ENCODE measurements at places on chromosomes 2 and 18.

DNA sequence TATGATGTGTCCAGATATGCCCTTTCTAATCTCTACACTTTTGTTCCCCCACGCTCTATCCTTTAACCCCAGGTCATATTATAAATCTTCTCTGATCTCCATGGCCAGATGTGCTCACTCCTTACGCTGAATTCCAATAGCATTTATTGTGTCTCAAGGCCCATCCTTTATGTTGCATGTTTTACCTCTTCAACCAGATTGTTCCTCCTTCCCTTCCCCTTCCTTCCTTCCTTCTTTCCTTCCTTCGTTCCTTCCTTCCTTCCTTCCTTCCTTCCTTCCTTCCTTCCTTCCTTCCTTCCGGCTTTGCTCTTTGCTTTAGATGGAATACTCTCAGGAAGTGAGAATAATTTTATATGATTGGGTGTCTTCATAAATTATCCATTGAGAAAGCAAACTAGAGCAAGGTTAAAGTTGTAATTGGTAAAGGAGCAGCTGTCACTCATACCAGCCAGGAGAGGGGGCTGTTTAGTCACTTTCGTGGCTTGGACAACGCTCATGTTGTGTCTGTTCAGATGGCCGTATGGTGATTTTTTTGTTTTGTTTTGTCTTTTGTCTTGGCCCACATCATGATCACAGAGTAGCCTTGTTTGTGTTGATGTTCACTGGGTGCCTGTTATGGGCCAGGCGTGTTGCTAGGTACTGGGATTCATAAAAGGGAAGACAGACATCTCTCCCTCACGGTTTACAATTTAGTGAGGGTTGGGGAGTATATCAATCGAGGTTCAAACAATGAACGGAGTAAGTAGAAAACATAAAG, 68.0 kb downstream of the DAW1 start:
- no peak for DNase-seq

GRCh38 chr2:231332388-231332787, 63.1 kb upstream of the B3GNT7 start:
- DNase-seq = no peak

DNA sequence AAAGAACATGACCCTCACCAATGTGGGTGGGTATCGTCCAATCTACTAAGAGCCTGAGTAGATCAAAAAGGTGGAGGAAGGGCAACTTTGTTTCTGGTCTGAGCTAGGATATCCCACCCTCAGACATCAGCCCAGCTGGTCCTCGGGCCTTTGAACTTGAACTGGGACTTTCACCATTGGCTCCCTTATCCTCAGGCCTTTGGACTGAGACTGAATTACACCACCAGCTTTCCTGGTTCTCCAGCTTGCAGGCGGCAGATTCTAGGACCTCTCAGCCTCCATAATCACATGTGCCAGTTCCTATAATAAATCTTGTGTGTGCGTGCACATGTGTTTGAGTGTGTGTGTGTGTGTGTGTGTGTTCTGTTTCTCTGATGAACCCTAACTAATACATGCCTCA, 10.6 kb downstream of the MGAT4A start:
- DNase-seq = no peak

DNA sequence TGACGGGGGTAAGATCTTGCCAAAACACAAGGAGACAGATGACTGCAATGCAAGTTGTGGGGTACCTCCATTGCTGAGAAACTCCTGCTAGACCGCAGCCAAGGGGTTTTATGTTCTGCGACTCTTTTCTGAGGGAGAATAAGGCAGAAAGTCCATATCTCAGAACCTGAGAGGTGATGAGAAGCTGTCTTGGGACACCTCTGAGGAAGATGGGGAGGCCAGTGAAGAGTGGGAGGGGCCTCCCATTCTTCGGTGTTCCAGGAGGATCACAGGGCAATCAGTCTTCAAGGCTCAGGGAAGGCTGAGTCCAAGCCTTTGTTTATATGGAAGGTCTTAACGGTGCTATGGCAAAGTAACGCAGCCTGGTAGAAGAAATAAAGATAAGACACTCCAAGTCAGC, 18.0 kb downstream of the CYP27A1 start:
- no peak for DNase-seq

- DNase-seq = no peak
These were observed 21.6 kb downstream of the SESTD1 start for GRCh38 chr2:179243046-179243445.

- DNase-seq = no peak
These were observed 21.9 kb downstream of the MC2R start for GRCh38 chr18:13893418-13893760.

All from stimulated activated CD8-positive, alpha-beta memory T cell treated with anti-CD3 and anti-CD28 coated beads, Interleukin-4, amount 100 ng/mL, for 24 hours (primary cell).